ENCODE measurements at places on chromosomes 11 and 22.
A peak's percentile ranks its signal among the peaks of the same experiment; 100 is the strongest.

- no peak for DNase-seq
These were observed 7.9 kb downstream of the CD82 start for GRCh38 chr11:44573333-44573732.

DNA sequence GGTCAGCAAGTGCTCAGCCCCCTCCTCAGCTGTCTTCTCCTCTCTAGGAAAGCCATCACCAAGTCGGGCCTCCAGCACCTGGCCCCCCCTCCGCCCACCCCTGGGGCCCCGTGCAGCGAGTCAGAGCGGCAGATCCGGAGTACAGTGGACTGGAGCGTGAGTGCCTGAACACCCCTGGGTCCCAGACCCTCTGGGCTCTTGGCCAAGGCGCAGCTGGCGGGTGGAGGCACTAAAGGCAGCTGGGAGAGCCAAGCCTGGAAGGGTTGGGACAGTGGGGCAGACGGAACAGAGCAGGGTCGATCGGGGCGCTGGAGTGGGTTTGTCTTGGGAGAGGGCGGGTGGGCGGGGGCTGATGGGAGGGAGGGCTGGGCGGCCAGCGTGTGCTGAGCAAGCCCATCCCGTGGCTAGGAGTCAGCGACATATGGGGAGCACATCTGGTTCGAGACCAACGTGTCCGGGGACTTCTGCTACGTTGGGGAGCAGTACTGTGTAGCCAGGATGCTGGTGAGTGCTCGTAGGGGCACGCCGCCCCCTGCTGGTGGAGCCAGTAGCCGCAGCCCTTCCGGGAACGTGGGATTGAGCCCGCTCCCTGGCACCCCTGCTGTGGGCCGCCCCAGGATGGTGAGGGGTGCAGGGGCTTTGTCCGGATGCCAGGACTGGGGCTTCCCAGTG is 14.1 kb upstream of the MDK start:
- DNase-seq, result peak; percentile 83

- DNase-seq, result no peak
These were observed 81.8 kb downstream of the KCNC1 start for GRCh38 chr11:17816232-17816931.

DNA sequence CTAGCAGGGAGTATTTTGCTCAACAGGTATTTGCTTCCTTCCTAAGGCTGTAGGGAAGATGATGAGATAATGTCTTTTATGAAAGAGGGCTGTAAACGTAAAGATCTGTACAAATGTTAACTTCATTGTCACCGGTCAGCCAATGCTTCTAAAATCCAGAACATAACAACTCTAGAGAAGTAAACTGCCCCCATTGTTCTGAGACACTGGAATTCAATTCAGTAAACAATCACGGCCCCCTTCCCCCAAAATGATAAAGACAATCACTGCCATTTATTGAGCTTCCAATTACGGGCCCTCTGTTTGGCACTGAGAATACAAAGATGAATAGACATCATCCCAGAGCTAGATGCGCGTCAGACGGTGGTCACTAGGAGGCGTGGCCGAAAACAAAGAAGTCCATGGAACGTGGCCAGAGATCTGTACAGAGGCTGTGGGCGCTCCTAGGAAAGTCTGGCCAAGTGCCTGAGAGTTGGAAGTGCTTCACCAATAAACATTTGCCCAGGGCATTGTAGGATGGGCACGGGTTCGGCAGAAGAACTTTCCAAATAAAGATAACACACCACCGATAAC is 576 bp downstream of the TMEM258 start:
- DNase-seq, result peak; percentile 28

- DNase-seq, result peak; percentile 82
These were observed at the start of gene SLC29A2 for GRCh38 chr11:66371627-66372415. SLC29A2 (minus strand) TSS chr11:66371760; CDS start chr11:66371591, 169 bp downstream.

GRCh38 chr11:30740091-30740490 is 153.9 kb upstream of the MPPED2 start:
- DNase-seq, result no peak

DNA sequence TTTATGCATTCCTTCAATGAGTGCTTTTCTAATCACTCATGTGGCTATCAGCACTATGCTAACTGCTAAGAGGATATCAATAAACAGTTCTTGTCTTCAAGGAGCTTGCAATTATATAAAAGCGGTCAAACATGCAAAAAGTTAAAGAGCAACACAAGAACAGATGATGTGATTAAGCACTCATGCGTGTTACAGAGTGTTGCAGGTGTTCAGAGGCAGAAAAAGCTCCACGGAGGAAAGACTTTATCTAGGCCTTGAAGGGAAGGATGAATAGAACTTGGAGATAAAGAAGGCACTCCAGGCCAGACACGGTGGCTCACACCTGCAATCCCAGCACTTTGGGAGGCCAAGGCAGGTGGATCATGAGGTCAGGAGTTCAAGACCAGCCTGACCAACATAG is 13.6 kb downstream of the CD3E start:
- no peak for DNase-seq

DNA sequence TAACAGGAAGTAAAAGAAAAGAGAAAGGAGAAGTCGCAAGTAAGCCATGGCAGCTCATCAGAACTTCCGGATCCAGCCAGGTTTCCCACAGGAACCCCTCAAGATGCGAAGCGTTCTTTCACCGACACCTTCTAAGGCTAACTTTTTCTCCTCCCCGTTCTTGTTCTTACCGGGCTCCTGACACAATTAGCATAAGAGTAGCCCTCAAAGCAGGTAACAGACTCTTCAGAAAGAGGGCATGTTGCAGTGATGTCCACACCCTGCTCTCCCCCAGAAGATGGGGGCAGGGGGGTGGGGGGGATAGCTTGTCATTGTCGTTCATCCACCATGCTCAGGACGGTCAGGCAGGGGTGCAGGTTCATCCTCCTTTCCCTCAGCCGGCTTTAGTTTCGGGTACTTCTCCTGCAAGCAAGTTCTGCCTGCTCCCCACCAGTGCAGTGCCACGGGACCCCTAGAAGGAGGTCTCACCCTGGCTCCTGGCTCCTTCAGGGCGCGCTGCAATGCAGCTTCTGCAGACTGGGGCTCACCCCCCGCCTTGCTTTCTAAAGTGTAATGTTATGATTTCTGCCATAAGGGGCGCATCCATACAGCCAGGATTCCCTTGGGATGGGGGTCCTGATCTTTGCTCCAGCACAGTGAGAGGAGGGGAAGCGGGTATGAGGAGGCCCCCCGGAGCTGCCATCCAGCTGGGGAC is 2.3 kb downstream of the OPCML start:
- no peak for DNase-seq

DNA sequence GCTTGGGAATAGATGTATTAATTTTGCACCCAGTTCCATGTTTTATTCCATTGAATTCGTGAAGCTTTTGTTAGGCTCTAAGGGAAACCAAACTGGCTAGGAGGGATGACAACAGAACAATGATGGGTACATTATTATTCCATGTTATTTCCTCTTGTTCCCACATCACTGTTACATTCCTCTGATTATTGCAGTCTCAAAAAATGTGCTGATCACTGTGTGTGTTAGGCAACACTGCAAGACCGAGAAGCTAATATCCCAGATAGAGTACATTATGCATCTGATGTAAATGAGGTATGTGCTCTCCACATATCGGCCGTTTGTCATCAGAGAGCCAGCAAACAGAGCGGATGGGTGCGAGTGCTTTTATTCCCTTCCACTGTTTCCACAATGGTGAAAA is 327.9 kb downstream of the SOX6 start:
- DNase-seq, result no peak

GRCh38 chr11:28833670-28834069 is 725.5 kb downstream of the METTL15 start:
- DNase-seq, result no peak

GRCh38 chr11:9849389-9849788 is 185.5 kb downstream of the SWAP70 start:
- DNase-seq, result no peak

- DNase-seq, result no peak
These were observed 19.0 kb downstream of the TENM4 start for GRCh38 chr11:79421820-79422219.

GRCh38 chr22:17566776-17567175 is 3.5 kb downstream of the SLC25A18 start:
- no peak for DNase-seq

DNA sequence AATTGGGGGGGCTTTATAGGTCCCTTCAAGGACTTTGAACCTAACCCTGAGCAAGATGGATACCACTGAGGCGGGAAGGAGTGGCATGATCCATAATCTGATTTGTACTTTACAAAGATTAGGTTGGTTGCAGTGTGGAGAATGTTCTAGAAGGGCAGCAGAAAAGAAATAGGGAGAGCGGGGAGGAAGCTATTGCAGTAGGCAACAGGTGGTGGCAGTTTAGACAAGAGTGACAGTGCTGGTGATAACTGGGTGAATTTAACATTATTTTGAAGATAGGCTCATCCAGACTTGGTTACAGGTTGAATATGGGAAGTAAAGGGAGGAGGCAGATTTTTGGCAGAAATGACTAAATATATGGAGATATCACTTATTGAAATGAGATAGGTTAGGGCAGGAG is 179.9 kb upstream of the CADM1 start:
- no peak for DNase-seq

DNA sequence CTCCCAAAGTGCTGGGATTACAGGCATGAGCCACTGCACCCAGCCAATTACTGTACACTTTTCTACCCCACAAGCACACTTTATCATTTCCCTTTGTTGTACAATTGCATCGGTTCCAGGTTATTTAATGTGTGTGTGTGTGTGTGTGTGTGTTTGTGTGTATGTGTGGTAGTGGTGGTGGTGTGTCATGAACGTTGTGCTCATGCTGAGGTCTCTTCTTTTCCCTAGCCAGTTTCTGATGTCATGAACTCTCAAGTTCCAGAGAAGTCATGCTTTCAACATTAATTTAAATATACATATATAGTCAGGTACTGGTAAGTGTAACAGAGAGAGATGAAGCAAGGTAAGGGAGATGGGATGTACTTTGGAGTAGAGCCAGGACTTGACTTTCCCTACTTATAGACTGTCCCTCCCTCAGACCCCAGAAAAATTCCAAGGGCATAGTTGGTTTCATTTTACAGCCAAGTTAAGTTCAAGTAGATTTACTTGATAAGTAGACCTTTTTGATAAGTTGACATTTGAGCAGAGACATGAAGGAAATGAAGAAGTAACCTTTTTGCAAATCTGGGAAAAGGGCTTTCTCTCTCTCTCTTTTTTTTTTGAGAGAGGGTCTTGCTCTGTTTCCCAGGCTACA is 42.7 kb downstream of the WEE1 start:
- no peak for DNase-seq

- DNase-seq, result no peak
These were observed 255.5 kb upstream of the SESN3 start for GRCh38 chr11:95486466-95486865.

GRCh38 chr11:68148879-68149278 is 27.7 kb upstream of the CHKA start:
- DNase-seq, result no peak

DNA sequence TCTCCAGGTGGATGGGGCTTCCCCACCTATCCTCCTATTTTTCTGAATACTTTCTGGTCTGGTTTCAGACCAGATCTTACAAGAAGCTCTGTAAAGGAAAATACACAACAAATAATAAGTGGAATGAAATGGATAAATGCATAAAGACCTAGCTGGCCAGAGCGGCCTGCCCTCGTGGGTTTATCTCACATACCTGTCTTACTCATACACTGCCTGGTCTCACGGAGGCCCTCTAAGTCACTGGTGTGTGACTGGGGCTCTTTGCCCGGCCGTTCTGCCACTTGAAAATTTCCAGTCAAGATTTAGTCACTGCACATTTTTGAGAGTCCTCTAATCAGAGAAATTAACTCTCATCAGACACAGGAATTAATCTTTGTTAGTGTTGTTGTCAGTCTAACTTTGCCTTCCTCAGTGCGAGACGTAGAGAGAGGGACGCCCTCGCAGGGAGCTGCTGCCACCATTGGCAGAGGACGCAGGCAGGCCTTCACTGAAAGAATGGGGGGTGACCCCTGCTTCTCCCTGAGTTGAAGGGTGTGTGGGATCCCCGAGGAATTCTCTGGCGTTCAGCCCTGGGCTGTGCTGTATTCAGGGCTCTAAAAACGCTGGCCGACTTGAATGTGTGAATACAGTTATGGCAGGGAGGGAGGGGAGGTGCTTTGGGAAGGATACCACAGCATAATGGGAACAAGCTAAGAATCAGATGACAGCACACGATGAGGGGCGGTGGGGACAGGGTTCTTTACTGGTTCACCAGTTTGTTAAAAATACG is 46.3 kb upstream of the CADM1 start:
- DNase-seq, result no peak

DNA sequence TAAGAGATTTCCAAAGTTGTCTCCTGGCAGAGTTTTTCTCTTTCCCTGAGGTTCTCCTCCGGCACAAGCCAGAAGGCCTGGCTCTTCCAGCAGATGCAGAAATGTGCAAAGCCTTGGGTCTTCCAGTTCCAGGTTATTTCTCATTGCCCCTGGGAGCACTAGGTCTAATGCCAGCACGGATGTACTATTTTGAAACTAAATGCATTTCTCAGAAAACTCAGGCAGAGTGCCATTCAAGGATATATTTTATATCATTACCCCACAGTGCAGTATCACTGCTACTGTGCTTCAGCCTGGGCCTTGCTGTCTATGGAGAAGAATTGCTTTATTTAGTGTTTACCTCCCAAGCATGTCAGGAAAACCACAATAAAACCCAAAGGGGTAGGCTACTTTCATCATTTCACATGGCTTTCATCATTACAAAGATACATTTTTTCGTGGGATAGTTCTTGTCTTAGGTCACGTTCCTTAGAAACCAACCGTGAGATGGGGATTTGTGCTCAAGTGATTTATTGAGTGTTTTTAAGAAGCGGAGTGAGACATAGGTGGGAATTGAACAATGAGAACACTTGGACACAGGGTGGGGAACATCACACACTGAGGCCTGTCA is 22.4 kb upstream of the FZD4 start:
- DNase-seq, result no peak

DNA sequence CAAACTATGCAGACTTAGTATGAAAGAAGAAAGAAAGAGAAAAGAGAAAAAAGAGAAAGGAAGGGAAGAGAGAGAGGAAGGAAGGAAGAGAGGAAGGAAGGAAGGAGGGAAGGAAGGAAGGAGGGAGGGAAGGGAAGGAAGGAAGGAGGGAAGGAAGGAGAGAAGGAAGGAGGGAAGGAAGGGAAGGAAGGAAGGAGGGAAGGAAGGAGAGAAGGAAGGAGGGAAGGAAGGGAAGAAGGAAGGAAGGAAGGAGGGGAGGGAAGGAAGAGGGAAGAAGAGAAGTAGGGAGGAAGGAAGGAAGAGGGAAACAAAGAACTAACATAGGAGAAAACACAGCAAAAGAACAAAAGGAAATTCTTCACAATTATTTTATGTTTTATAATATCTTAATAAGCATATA is 502.1 kb downstream of the SOX6 start:
- no peak for DNase-seq

- DNase-seq, result no peak
These were observed 36.5 kb downstream of the APOL1 start for GRCh38 chr22:36289406-36289870.
